ENCODE measurements at places on chromosomes 11 and 22. TPM values are rescaled to one million over a fixed set of nuclear protein-coding genes. Genes with fewer than 3 reads are reported as not detected.

The FADS2 gene
- 259 TPM for total RNA-seq

The MEI1 gene
- not detected for total RNA-seq

The PKNOX2 gene
- total RNA-seq = not detected

The UBE2L3 gene
- total RNA-seq = 69.2 TPM
